ENCODE measurements at places on chromosomes 12 and 14.

- no peak for DNase-seq
Measured at GRCh38 chr14:29717901-29718300, 209.7 kb downstream of the PRKD1 start.

DNA sequence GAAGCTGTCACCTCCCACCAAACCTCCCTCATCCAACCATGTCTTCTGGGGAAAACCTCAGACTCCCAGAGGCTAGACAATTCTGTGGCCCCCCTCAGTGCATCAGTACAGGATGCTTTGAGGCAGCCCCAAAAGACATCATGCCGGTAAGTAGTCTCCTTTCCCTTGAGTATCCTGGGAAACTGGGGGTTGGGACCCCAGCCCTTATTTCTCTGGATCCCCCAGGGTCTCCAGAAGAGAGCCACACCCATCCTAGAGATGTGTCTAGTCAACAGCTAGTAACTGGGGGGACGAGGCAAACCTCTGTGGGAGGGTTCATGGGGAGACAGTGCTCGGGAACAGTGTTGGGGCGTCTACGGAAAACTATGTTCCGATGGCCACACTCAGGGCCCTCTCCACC, 974.2 kb upstream of the TMEM132C start:
- no peak for DNase-seq

- DNase-seq: no peak
Measured at GRCh38 chr12:38664661-38665269, 240.6 kb downstream of the CPNE8 start.

DNA sequence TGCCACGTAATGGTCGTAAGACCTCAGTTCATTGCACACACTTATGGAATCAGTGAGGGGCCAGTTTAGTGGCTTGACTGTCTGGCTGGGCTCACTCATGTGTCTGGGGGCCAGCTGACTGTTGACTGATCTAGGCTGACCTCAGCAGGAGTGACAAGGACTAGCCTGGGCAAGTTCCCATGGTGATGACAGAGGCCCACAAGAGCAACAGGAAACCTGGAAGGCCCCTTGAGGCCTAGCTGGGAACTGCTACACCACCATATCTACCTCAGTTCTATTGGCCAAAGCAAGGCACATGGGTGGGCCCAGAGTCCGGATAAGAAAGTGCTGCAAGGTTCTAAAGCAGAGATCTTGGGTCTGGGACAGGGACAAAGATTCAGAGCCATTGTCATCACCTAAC, 21.3 kb upstream of the RFLNA start:
- DNase-seq: no peak

GRCh38 chr14:28756269-28756883, 10.2 kb upstream of the FOXG1 start:
- no peak for DNase-seq

DNA sequence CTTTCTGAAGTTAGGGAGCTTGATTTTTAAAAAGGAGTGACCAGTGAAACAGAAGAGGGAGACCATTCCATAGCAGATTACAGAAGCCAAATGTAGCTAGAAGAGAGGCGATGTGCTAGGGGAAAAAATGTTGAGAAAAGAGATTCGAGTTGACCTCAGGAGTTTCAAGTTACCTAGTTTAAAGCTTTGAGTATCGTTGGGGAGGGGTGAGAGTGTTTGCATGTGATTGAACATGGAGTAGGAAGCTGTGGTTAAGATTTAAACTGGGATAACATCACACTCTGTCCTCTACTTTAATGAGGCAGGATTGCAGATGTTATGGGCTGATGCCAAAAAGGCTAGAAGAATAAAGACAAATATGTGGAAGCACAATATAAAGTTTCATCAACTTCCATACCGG, 3.7 kb downstream of the LETMD1 start:
- DNase-seq: no peak

DNA sequence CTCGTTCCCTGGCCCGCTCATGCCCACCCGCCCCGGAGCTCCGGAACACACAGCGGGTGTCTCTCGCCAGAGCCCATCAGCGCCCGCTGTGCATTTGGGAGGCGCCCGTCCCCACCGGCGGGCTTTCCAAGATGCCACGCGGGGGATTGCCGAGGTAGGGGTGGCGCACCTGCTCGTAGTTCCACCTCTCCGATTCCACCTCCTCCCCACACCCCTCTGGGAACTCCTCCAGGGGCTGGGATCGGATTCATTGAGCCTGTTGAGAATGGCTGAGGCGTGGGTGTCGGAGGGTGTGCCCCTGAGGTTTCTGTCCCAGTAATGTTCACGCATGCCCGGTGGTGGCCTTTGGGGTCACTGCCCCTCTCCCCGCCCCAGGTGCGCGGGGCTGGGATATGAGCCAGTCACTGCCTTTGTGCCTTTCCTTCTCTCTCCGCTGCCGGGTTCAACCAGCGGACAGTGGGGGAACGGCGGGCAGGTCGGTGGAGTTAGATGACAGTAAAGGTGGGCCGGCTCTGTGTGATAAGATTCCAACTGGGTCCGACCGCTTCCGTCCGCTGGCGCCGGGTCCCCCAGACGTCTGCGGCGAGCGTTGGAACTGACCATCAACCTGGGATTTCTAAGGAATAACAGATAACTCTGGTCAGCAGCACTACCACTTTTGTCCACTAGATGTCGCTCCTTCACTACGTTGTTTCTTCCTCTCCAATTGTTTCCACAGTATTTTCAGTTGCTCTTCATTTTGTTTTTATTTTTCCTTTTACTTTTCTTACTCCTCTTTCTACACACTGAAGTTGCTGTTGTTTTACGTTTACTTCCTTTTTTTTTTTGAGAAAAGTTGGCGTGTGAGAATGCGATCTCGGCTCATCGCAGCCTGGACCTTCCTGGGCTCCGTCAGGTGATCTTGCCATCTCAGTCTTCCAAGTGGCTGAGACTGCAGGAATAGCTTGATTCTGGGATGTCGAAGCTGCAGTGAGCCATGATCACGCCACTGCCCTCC, 178.1 kb upstream of the ALG10B start:
- DNase-seq: peak; percentile 79

DNA sequence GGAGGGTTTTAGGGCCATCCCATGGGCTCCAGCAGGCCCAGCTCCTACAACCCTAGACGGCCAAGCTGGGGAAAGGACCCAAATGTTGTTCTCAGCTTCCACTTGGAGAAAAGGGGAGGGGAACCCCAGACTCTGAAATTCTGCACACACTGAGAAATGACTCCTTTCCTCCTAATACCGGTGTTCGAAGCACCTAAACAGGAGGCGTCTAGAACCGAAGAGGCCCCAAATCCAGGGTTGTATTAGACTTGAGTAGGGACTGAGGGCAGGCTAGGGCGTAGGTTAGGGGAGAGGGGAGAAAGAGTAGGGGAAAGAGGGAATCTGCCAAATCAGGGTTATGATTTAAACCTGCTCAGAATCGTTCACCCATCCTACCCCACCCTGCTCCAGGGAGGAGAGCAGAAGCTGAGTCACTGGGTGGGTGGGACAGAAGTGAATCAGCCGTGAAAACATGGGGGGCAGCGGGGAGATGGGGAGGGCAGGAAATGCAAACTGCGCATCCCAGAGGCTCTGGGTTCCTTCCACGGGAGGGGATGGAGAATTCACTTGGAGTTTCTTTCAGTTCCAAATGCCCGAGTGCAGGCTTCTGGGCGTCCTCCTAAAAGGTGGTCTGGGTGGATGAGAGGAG, 1.0 kb downstream of the IGFBP6 start:
- DNase-seq: no peak

- DNase-seq: no peak
Measured at GRCh38 chr14:100538351-100539002, 48.7 kb downstream of the BEGAIN start.

- DNase-seq: no peak
Measured at GRCh38 chr12:20367583-20368113, 689 bp upstream of the PDE3A start.

- no peak for DNase-seq
Measured at GRCh38 chr12:70386771-70387170, 20.7 kb downstream of the KCNMB4 start.

DNA sequence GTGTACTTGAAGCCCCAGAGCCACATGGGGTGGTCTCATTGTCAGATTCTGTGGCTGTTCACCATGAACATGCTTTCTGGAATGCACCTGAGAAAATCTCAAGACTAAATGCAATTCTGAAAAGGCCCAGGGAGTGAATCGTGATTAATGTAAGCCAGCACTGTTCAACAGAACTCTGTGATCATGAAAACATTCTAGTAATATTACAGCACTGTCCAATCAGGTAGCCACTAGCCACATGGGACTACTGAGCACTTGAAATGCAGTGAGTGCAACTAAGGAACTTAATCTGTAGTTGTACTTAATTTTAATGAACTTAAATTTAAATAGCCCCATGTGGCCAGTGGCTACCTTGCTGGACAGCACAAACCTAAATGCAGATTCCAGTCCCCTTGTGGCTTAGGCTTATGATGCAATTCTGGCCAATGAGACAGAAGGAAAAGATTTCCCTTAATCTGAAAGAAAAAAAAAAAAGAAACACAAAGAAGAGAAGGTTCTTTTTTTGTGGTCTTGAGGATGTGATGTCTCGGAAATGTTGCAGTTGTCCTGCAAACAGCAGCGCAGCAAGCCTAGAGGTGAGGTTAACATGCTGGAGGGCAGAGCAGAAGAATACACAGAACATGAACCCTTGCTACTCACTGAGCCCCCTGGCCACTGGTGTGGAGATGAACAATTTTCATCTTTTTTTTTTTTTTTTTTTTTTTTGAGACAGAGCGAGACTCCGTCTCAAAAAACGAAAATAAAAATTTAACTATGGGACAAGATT, 48.2 kb downstream of the SPPL3 start:
- DNase-seq: no peak

GRCh38 chr12:55996201-55996714, 818 bp upstream of the SUOX start:
- peak; percentile 17 for DNase-seq

DNA sequence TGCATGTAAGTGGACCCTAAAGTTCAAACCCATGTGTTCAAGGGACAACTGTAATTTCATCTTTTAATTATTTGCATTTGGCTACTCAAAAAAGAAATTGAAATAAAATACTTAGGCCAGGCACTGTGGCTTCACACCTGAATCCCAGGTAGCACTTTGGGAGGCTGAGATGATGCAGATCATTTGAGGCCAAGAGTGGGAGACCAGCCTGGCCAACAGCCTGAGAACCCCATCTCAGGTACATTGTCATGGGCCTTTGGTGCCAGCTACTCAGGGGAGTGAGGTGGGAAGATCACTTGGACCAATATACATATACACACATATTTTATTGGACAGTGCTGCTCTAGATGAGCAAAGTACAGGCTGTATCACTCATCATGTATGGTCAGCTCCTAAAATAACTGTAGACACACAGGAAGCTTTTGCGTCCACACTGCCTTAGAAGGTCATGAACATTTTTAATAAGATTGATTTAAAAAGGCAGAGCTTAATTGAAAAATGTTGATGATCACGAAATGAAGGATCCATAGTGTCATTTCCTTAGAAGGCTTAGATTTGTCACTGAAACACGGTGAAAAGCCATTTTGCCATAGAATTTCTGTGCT, 2.5 kb upstream of the ZCCHC8 start:
- no peak for DNase-seq

- no peak for DNase-seq
Measured at GRCh38 chr12:13198241-13198640, 1.7 kb downstream of the EMP1 start.

GRCh38 chr14:53516261-53516774, 363.2 kb upstream of the DDHD1 start:
- no peak for DNase-seq
